ELF-1 (cell line): ENCODE measurements at places on chromosomes 6 and 20.

DNA sequence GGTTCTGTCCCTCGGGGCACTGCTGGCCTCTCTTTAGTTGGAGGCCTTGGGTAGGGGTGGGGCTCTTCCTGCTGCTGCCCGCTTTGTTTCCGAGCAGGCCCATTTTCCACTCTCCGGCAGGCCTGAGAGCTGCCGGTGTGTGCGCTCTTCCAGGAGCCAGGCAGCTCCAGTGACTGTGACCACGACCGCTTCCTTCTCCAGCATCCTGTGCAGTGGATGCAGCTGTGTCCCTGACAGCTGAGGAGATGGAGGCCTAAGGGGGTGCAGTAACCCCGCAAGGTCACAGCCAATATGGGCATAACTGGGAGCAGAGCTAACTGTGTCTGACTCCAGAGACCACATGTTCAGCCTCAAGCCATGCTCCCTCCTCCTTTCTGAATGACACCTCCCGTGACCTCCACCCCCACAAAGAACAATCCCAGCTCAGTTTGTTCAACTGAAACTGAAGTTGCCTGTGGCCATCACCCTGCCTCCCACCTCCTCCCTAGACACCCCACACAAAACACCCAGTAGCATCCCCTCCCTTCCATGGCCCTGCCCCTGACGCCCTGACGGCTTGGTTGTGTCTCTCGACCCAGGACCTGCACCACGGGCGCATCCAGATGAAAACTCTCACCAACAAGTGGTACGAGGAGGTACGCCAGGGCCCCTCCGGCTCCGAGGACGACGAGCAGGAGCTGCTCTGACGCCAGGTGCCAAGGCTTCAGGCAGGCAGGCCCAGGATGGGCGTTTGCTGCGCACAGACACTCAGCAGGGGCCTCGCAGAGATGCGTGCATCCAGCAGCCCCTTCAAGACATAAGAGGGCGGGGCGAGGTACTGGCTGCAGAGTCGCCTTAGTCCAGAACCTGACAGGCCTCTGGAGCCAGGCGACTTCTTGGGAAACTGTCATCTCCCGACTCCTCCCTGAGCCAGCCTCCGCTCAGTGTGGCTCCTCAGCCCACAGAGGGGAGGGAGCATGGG is 27.8 kb downstream of the SPATA2 start:
- DNase-seq: peak; percentile 65

GRCh38 chr6:16244446-16244845 is 6.1 kb downstream of the GMPR start:
- DNase-seq: no peak

- no peak for DNase-seq
Observed at GRCh38 chr6:7580537-7580926, 9.5 kb upstream of the SNRNP48 start.

- DNase-seq: no peak
Observed at GRCh38 chr20:59785986-59786795, 147.2 kb downstream of the SYCP2 start.

DNA sequence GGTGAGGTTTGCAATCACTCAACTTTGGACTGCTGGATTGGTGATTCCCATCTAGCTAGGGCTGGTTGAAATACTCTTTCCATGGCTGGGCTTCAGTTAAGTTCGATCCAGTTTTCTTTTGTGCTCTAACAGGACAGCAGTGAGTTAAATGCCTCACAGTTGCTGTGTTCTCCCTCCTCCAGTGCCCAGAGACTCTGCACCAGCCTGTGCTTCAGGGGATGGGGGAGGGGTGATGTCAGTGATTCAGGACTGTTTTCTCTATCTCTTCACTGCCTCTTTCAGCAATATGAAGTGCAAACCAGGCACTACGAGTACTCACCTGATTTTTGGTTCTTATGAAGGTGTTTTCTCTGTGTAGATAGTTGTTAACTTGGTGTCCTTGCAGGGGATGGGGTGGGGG is 88.2 kb upstream of the FAM83B start:
- DNase-seq: peak; percentile 76

DNA sequence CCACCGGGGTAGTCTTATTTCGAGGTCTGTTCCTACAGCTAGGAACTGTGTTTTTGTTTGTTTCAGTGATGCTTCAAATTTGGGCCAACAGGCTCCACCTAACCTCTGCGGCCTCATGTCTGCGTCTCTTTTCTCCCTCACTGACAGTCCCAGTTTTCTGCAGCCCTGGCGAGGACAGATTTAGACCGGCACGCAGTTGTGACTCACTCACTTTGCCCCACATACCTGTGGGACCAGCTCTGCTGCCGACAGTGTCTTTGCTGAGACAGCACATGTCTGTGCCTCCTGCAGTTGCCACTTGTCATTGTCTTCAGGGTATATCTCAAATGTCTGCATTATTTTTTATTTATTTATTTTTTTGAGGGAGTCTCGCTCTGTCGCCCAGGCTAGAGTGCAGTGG is 29.2 kb downstream of the OSBPL2 start:
- DNase-seq: no peak

DNA sequence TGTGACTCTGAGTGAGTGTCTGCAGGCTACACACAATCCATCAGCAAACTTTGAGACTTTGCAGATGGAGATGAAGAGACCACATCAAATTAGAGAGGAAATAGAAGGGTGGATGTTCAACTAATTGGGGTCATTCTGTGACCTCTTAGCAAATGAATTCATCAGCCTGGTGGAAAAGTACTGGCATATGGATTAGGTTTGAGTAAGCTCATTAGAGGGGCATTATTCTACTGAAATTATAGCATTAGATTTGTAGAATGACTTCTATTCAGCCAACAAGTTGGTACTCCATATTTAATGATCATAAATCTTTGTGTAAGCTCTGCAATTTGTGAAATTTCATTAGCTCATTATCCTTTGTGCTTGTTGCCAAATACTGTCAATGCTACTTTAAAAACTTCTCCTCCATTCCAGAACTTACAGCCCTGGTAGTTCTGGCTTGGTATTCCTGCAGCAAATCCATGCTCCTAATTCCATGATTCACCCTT is 63.8 kb downstream of the ADTRP start:
- no peak for DNase-seq

GRCh38 chr6:5996714-5997419 is 9.9 kb downstream of the NRN1 start:
- no peak for DNase-seq

DNA sequence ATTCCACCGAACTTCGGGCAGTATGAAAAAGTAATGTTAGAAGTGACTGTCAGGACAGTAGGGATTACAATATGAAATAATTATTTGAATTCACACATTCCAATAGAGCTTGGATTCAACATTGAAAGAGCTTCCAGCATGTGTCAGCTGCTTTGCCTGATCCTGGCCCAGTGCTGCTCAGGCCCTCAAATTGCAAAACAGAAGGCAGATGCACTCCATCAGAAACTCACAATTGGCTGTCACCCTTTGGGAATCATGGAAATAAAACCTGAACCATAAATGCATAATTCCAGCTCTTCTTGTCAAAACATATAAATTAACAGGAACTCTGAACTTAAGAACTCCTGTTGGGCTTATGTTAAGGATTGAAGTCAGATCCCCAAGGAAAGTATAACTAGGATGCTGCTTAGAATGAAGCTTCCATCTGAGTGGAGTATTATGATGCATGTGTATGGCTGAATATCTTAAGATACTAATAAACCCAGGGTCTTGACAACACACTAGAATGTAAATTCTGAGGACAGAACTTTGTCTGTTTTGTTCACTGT is 1.8 kb upstream of the NDUFAF4 start:
- DNase-seq: no peak

DNA sequence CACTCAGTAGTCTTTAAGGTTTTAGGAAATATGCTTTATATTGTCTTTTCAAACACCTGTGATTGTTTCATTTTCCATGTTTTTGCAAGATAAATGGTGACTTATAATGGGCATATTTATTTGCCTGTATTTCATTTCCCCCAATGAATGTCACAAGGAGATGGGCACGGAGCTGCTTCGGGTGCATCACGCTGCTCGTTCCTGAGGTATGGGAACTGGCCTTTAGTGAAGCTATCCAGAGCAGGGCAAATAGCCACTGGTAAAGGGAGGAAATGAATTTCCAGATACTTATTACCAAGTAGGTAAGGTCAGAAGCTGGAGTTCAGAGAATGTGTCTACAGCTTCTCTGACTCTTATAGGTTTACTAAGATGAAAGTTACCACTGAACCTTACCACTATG is 3.7 kb downstream of the POU3F2 start:
- DNase-seq: no peak

GRCh38 chr6:156347656-156348055 is 429.5 kb upstream of the ARID1B start:
- no peak for DNase-seq

GRCh38 chr6:52389264-52389625 is 27.3 kb downstream of the PAQR8 start:
- DNase-seq: no peak

- no peak for DNase-seq
Observed at GRCh38 chr20:64149141-64149540, 15.1 kb upstream of the MYT1 start.

DNA sequence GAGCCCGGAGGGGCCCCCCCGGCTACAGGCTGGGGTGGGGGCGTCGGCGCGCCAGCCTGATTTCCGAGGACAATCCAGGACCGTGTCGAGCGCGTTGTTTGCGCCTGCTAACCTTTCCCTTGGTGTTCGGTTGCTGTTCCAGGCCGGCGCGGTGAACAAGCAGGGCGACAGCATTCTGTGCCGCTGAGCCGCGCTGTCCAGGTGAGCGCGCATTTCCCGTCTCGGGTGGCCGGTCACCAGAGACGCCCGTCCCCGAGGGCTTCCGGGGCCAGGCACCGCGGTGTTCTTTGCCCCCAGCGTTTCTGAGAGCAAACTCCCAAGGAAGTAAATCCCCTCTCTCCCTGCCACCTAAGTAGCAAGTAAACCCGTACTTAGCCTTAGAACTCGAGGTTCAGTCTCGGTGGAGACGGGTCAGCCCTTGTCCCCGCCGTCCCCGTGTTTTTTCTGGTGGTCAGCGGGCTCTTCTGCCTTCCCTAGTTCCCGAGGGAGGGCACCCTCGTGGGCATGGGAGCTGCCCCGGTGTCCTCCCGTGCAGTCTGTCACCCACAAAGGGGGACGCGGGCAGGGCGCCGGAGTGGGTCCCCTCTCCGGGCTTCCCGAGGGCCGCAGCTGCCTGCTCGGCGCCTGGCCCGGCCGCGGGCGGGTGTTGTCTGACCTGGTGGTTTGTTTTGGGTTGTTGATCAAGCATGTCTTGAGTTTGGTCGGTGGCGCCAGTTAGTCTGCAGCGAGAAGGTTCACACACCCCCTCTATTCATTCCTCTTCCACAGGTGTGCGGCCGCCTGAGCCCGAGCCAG is 1.5 kb downstream of the ID4 start:
- DNase-seq: peak; percentile 92

DNA sequence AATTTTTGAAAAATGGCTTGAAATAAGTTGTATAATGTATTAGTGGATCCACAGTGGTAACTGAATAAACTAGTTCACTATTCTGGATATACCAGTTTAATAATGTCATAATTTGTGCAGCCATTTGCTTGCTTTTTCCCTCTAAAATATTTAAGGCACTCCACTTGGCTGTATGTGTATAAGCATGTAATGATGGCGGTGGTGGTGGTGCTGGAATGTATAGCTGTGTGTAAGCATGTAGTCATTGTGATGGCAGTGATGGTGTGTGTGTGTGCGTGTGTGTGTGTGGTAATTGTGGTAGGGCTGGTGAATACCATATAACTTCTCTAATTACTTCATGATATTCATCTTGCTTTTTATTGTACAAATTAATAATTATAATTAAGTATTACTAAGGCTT is 89.2 kb upstream of the HIVEP1 start:
- DNase-seq: no peak

DNA sequence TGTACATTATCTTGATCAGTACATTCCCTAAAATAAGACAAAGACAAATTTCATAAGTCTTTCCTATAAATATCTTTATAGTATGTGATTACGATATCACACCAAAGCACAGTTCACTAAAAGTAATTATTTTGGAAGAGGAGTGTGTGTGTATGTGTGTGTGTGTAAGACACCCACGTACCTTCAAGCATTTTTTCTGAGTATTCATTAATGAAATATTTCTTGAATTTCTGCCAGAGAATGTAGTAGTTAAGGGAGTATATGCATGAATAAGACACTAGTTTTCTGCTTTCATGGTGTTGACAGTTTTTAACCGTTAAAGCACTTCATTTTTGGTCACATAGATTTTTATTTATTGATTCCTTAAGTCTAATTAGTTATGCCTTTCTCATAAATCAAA is 36.8 kb downstream of the MANEA start:
- no peak for DNase-seq

DNA sequence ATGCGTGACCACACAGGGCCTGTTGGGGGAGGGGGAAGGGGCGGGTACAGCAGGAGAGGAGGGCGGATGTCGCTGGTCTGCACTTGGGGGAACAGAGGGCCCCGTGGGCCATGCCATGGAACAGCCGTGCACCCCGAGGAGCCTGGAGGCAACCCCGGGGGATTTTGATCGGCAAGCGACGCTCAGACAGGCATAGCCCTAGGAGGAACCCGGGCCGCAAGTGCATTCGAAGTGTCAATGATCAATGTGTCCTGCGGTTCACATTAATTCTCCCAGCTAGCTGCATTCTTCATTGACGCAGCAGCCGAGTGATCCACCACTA is 772.8 kb upstream of the DEFB115 start:
- no peak for DNase-seq

DNA sequence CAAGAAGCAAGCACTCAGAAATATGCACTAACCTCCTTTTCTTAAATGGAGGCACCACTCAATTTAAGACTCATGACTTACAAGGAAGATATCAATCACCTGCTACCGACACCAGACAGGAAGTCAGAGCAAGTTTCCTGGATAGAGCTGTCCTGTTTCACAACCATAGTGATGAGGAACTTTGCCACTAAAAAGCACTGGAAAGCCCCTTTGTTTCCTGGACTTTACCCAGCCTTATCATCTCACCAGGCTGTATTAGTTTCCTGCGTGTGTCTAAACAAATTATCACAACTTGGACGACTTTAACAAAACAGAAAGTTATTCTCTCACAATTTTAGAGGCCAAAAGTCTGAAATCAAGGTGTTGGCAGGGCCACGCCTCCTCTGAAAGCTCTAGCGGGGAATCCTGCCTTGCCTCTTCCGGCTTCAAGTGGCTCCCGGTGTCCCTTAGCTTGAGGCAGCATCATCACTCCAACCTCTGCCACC is 253.8 kb upstream of the STXBP5 start:
- DNase-seq: no peak

- DNase-seq: peak; percentile 91
Observed at GRCh38 chr6:26199057-26199772, 112.0 kb downstream of the HFE start.
